CD4-positive, alpha-beta T cell treated with Interferon alpha-2 for 1 hour (primary cell): ENCODE measurements at places on chromosomes 4 and X.

GRCh38 chr4:21592970-21593670 is 355.5 kb downstream of the KCNIP4 start:
- DNase-seq: no peak

DNA sequence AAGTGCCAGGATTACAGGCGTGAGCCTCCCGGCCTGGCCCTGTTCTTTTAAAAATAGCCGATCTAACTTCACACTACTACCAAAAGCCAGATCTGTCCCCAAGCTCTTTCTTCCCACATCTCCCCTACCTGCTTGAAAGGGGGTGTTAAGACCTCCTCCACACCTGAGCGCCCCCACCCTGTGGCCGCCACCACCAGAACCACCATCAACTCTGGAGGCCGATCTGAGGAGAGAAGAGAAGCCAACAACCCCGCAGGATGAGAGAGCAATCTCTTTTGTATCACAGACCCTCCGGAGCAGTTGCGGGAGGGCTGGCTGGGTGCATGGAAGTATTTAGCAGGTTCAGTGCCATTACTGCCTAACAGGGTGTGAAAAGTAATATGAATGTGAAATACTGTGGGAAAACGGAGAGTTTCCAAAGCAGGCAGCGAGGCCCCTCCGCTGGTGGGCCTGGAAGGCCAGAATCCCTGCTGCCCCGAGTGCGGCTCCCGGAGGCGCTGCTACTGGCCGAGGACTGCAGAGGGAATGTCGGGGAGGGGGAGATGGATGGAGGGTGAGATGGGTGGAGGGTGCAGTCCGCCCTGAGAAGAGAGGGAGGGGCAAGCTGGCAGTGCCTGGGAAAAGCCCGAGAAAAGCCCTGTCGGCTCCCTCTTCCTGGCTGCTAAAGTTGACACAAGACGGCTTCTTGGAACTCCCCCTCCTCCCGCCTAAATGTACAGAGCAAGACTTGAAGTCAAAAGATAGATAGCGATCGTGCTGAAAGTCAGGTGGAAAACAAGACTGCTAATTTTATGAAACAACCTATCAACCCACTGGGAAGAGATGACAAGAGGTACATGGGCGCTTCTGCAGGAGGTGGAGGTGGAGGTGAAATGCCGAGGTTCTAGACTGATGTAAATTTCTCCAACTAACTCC is 22.3 kb downstream of the HAND2 start:
- no peak for DNase-seq

DNA sequence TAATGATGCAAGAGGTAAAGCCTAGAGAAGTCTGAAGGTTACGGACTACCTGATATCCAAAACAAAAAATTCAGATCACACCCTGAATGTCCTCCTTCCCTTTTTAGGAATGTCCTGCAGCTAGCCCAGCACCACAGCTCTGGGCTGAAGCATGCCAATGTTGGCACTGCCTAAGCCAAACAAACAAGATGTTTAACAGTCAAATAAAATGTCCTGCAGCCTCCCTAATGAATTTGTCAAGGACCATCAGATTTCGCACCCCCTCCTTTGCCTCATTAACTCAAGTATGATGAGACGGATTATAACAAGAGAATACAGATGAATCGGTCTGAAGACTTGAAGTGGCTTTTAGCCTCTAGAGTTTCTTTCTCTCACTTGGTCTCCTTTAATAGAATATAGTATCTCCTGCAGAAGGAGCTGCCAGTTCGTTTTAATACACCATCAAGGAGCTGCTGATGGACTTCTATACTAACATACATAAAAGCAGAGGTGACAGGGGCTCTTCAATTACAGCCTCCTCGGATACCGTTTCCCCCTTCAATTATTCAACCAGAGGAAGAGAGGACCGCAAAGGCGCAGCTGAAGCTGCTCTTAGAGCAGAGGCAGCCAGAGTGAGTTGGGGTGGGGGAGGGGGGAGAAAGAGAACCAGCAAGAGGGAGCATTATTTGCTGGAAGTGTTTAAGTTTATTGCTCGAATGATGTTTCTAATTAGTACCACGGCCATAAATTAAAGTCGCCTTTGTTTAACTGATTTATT is 3.0 kb upstream of the MAB21L2 start:
- DNase-seq: no peak

DNA sequence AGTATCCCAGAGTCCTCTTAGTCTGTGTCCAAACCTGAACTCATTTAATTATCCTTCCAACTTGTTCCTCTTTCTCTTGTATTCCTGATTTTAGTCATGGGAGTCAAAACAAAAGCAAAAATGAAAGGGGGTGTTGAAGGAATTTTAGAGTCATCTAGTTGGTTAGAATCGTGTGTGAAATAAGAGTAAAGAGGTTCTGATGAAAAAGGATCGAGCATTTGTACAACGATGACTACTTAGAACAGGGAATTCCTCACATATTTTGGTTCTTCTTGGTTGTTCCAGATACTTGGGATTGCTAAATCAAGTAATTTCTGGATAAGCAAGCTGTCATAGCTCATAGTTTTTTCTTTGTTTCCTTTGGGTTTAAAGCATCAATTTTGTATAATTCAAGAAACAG is 194.4 kb downstream of the BCOR start:
- DNase-seq: no peak

GRCh38 chr4:112704991-112705845 is 68.3 kb downstream of the LARP7 start:
- DNase-seq: no peak

DNA sequence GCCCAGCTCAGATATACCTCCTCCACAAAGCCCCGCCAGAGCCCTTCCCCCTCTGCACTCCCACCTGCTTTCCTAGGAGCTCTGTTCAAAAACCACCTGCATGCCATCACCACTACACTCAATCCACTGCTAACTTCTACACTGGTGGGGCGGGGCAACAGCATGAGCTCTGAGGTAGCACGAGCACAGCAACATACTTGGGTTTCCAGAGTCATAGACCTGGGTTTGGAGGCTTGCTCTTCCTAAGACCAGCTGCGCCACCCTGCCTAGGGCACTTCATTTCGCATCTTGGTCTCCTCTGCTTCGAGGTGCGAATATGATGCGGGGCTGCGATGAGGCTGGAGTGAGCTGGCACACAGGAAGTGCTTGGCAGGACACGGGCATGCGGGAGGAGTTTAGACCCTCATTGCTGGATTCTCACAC is 3.6 kb downstream of the SASH3 start:
- no peak for DNase-seq

DNA sequence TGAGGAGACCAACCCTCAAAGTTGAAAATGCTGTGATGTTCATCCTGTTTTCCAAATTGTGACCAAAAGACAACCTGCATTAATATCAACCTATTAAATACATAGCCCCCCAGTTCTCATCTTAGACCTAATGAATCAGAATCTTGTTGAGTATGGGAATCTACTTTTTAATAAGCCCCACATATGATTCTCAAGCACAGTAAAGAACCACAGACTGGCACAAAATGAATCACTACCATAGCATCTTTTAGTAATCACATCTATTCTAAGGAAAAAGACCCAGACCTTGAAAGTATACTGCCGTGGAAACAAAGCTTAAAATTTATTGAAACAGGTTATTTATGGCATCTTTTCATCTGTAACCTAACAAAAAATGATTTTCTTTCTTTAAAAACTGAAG is 152.9 kb downstream of the STPG2 start:
- DNase-seq: no peak

DNA sequence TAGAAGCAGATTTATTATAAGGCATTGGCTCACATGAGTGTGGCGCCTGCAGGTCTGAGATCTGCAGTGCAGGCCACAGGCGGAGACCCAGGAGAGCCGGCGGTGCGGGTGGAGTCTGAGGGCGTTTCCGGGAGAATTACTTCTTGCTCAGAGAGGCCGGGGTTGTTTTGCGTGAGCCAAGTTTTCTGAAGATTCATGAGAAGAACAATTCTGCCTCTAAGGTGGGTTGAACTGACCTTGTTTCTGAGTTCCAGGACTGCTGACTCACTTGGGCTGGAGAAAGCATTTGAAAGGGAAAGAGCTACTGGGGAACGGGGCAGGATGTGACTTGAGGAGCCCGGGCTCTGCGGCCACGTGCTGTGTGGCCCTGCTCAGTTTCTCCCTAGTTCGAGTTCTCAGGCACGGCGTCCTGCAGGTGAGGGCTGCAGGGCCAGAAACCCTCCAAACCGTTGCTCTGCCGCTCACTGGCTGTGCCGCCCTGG is 36.7 kb upstream of the SORCS2 start:
- DNase-seq: no peak

GRCh38 chr4:5399124-5399523 is 309.2 kb downstream of the EVC2 start:
- no peak for DNase-seq

DNA sequence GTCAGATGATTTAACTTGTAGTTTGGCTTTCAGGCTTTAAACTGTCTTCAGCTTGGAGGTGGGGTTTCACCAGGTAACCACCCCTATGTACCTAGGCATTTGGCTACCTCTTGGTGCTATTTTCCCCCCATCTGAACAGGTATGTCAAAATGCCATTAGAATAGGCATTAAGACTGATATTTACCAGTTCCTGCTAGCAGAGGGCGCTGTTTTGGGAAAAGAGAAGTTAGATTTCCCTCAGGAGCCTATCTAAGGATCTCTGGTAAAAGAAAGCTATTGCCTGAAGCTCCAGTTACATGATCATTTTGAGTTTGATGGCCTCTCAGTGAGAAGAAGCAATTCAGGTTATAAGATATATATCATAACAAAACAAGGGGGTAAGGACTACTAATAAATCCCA is 879.1 kb downstream of the SH3BGRL start:
- no peak for DNase-seq

DNA sequence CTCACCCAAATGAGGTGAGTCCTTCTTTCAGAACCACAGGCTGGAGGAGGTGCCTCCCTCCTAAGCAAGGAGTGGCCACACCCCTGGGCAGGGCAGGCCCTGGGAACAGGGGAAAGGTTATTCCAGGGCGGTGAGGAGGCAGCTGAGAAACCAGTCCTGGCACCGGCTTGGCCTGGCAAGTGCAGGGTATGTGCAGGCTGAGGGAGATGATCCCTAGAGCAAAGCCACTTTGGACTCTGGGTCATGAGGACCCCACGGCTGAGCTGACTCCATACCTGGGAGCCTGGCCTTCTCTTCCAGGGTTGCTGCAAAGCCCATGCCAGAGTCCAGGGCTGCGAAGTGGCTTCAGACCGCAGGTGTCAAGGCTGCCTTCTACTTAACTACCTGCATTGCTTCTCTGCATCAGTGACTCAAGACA is 49.5 kb upstream of the HELT start:
- no peak for DNase-seq

- no peak for DNase-seq
Measured at GRCh38 chr4:74919783-74920182, 13.1 kb upstream of the PARM1 start.
